ENCODE measurements at places on chromosomes 5 and 9.

GRCh38 chr9:80615964-80616363 lies 1044.2 kb downstream of the TLE4 start:
- DNase-seq: no peak

DNA sequence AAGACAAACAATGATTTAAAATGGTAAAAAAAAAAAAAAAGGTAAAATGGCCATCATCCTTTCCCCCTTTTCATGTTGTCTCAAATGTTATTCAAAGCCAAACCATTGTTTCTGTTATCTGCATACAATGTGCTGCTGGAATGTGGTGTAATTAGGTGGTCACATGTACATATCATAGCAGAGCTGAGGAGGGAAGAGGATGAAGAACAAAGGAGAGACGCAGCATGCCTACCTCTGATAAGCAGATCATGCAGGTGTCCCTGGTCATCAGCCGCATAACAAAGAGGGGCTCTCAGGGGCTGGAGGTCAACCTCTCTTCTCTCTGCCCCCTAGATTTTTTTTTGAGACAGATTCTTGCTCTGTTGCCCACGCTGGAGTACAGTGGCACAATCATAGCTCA lies 141.0 kb downstream of the CARTPT start:
- no peak for DNase-seq

DNA sequence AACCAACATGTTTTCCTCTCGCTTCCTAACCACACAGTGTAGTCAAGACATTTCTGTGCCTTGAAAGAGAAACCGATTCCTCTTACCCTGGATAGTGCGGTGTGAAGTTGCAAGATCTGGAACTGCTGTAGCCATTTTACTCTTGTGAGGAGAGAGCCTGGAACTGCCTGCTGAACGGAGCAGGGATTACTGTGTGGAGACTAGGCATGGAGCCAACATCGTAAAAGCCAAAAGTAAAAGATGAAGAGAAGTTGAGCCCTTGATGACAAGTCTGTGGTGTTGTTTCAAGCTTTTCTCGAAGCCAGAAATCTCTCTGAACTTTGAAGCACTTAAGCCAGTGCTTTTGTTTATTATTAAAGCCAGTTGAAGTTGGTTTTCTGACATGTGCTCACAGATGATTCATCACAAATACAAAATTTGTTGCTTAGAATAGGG lies 110.1 kb upstream of the GRIN3A start:
- no peak for DNase-seq

DNA sequence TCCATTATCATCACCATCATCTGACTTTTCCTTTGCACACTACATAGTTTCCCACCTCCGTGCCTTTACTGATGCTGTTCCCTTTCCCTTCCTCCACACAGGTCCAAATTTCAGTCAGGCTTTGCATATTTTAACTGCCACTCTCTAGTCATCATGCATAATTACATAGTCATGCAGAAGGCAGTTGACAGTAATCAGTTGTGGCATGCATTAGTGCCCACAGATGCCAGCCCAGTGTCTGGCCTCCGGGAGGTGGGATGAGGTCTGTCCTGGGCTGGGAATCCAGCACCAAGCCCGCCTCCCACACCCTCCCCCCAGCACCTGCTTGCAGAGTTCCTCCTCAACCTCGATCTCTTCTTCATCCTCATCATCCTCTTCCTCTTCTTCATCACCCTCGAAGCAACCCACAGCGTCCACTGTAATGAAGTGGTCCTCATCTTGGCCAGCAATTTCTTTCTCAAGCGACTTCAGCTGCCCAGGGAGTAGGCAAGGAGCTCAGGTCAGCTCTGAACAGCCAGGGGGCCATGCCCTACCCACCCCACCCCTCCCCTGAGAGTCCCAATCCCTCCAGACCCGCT lies 8.8 kb downstream of the BBLN start:
- DNase-seq: no peak

GRCh38 chr9:20863945-20864344 lies 167.5 kb downstream of the HACD4 start:
- DNase-seq: no peak

- DNase-seq: no peak
These were observed 500.1 kb downstream of the CCDC171 start for GRCh38 chr9:16052757-16053530.

DNA sequence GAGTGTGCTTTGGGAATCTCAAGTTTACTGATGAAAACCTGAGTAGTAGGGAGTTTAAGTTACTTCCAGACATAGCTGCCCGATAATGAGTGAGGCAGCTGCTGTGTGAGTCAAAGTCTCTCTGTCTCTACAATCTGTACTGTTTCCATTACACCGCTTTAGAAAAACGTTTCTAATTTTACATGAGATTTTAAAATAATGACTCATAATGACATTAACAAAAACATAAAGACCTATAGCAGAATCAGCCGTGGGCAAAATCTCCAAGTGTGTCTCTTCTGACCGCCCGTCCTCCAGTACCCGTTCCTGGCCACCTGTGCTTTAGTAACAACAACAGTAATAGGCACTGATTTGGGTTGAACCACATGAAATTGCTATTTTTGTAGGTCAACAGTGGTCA lies 69.6 kb upstream of the PRRC1 start:
- DNase-seq: no peak

- DNase-seq: no peak
These were observed 36.8 kb upstream of the SEMA4D start for GRCh38 chr9:89534515-89535287.

DNA sequence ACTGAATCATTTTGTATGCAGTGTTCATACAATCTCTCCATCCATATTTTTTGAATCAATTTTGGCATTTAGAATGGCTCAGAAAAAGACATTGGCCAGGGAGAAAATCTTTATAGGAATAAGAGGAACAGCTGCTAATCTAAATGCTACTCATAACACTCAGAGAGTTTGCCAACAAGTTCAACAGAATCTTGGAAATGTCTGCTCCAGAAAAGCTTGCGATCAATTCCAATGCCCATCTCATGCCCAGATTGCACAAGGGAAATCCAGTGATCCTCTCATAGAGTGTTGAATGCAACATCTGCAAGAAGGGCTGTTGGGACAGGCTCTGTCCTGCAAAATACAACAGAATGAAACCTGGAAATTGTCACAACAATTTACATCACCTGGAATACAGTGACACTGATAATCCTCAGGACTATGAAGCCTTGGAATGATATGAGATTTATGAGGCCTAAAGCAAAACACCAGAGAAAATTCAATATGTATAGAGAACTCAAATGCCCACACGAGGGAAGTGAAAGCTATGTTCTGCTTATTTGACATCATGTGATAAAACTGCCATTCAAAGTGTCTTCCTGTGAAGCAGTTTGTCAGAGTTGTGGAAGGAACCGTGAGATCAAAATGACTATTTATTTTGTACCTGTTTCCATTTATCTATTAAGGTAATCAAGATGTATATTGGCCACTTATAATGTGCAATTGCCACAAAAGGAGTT lies 190.1 kb downstream of the PARP8 start:
- no peak for DNase-seq

GRCh38 chr5:141623186-141623585 lies 4.4 kb upstream of the DIAPH1 start:
- no peak for DNase-seq

- DNase-seq: no peak
These were observed 12.6 kb upstream of the FAM163B start for GRCh38 chr9:133621725-133622267.

DNA sequence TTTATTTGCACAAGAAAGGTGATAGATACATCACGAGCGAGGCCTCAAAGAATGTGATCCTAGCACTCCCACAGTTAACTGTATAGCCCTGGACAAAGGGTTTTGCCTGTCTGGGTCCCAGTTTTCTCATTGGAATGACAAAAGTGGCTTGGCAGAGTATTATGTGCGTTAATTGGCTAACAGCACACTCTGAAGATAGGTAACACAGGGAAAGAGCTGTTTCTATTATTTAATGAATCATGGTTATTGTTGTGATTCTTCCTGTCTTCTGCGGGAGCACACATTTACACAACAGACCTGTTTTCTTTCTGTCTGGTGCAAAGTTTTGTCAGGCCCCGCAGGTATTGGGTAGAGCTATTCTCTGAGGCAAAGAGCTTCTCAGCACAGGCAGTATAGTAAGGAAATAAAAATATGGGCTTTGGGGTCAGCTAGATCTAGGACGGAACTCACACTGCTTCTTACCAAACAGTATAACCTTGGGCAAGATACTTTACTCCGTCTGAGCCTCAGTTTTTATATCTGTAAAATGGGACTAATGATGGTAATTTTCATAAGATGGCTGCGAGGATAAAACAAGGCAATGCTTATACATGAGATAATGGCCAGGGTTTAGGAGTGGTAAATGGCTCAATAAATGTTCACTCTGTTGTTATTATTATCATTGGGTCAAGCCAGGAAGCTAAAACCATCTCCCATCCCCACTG lies 78.9 kb downstream of the PLAC8L1 start:
- no peak for DNase-seq

GRCh38 chr9:130088051-130088450 lies 34.3 kb downstream of the GPR107 start:
- no peak for DNase-seq

- DNase-seq: no peak
These were observed 3.2 kb downstream of the TERT start for GRCh38 chr5:1291611-1292080.

DNA sequence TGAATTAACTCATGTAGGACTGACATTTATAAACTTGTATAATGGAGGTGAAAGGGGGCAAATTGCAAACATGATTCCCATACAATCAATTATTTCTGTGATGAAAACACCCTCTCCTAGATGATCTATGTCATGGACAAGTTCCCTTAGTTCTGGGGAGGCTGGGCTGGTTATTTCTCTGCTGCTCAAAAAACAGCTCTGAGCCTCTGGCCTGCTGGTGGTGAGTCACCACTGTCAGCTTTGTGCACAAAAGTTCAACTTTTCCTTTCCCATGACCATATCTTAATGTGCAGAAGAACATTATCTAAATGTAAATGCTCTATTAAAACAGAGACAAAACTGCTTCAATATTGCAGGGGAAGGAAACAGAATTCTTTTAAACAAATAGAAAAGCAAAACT lies 85.0 kb downstream of the HMHB1 start:
- DNase-seq: no peak

DNA sequence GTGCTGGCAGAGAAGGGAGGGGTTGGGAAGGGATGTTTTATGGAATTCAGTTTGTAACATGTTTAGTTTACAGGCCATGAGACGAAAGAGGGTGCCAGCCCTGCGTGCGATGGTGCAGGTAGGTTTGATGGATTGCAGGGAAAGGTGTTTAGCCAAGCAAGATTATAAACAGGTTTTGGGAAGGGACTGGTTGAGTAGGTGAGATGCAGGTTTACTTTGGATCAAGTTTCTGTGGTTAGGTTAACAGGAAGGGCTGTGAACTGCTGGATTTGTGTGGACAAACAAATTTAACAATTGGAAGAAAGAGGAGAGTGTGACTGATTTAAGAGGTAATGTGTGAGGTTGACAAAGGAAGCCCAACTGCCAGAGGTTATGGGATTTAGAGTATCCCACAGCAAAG lies 32.6 kb upstream of the GPX3 start:
- no peak for DNase-seq

- DNase-seq: no peak
These were observed 267.9 kb downstream of the COX7C start for GRCh38 chr5:86885489-86886230.

- no peak for DNase-seq
These were observed 126.1 kb upstream of the RETREG1 start for GRCh38 chr5:16742938-16743337.

- DNase-seq: no peak
These were observed 20.6 kb downstream of the SHB start for GRCh38 chr9:38048316-38048969.

- no peak for DNase-seq
These were observed 844 bp downstream of the POLR3G start for GRCh38 chr5:90475436-90475980.

GRCh38 chr5:33479311-33479710 lies 38.5 kb downstream of the TARS1 start:
- no peak for DNase-seq

GRCh38 chr9:124222918-124223720 lies 34.6 kb upstream of the NEK6 start:
- DNase-seq: no peak

DNA sequence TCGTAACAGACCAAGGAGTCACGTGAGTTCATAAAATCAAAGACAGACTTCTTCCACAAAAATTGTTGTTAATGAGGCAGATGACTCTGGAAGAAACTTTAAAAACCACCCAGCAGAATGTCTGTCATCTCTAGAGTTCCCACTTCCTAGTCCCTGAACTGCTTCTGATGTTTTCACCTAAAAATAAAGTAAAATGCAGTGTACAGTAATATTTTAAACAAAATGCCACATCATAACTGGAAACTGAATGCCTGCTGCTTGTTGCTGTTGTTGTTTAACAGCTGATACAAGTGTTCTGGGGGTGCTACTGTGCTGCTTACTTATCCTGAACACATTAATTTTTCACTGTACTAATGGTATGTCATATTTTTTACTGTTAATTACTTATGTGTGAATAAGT lies 577.2 kb downstream of the MTRR start:
- DNase-seq: no peak

DNA sequence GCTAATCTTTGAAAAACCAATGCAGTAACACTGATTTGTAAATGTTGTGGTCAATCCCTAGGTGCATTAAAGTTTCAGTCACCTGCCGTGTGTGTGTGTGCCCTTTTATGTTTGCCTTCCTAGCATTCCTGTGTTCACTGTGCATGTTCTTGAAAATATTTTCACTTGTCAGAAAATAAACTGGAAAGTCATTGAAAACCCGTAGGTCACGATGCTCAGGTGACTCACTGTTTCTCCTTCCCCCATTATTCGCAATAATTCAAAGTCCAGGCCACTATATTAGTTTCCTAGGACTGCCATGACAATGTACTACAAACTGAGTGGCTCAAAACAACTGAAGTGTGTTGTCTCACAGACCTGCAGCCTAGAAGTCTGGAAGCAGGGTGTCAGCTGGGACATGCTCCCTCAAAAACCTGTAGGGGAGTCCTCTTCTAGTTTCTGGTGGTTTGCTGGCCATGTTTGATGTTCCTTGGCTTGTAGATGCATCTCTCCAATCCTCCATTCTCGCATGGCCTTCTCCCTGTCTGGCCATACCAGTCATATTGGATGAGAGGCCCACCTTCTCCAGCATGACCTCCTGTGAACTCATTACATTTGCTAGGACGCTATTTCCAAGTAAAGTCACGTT lies 29.3 kb downstream of the MARVELD2 start:
- no peak for DNase-seq

- no peak for DNase-seq
These were observed 66.4 kb upstream of the MARCHF11 start for GRCh38 chr5:16245956-16246355.

- no peak for DNase-seq
These were observed 1.0 kb upstream of the TSC1 start for GRCh38 chr9:132945186-132946130.

DNA sequence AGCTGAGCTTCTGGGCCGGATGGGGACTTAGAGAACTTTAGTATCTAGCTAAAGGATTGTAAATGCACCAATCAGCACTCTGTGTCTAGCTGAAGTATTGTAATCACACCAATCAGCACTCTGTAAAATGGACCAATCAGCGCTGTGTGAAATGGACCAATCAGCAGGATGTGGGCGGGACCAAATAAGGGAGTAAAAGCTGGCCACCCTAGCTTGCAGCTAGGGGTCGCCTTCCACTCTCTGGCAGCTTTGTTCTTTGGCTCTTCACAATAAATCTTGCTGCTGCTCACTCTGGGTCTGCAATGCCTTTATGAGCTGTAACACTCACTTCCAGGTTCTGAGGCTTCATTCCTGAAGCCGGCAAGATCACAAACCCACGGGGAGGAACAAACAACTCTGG lies 354.0 kb downstream of the PRR16 start:
- DNase-seq: no peak

GRCh38 chr9:135095470-135096407 lies 8.3 kb downstream of the OLFM1 start:
- DNase-seq: no peak

Data from stimulated activated CD4-positive, alpha-beta T cell treated with anti-CD3 and anti-CD28 coated beads, Interleukin-2, amount 100 ng/mL, for 4 hours (primary cell).